ENCODE measurements at places on chromosomes 6 and 20.
A peak's percentile ranks its signal among the peaks of the same experiment; 100 is the strongest.

DNA sequence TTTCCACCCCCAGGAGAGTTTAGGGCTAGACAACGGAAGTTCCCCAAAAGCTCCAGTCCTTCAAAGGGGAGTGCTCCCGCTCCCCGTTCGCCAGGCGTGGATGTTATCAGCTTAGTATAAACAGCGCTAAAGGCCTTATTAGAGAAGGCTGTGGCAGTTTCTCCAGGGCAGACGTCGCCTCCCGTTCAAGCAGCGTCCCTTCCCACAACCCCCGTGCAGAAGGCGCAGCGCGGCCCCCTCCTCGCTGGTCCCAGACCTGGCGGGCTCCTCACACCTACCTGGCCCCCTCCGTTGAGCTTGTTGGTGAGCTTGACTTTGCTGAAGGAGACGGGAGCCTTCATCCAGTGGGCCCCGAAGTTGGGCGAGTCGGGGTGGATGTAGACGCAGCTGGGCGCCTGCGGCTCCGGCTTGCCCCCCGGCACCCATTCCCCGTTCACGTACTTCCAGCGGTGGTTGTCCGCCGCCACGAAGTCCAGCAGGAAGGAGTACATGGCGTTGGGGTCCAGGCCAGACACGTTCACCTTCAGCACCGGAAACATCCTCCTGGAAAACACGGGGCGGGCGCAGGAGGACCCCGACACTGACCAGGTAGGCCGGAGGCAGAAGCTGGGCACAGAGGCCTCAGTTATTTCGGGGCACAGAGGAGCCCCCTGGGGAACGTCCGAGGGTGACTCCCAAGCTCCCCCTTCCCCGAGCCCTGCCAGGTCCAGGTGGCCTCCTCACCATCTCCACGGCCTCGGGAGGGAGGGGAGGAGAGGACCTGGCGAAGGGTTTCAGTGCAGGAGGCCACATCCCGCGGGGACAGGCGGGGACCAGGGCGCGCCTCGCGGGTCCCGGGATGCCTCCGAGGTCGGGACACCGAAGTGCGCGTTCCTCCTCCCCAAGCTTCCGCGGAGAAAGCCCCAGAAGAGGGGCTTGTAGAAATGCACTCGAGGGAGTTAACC lies 1.1 kb downstream of the TBXT start:
- DNase-seq, result no peak

DNA sequence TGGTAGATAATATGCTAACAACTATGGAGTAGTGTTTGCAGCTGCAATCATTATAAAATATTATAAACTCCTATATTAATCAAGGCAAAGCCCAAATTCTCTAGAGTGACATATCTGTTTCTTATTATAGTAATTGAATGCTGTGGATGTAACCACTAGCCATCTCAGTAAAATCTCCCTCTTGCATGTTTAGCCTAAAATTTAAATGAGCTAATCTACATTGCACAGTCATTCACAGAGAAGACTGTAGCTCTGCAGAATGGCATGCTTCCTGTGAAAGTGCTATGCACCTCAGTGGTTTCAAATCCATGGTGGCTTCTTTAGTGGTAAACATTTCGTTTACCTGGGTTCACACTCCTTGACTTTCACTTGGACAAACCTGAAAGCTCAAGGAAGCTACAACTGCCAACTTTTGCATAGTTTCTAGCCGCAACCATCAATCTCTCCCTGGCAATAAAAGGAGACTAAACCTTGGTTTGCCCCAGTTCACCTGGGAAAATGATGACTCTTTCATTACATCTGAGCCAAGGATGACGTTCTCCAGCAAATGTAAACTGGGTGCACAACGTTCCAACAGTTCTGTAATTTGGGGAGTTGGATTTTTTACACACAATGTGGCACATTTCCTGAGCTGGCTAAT lies 47.2 kb downstream of the FILIP1 start:
- no peak for DNase-seq

DNA sequence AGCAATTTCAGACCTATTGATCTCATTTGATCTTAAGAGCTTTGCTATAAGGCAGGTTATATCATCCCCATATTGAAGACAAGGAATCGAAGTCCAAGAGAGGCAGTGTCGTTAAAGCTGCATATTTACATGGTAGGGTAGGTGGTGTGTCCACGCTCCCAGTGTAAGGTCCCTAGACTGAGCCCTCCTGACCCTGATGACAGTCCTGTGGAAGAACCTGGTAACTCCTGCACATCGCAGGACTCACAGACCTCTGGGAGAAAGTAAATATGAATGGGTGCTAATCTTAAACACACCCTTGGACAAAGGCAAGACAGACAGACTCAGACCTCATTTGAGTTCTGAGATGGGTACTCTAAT lies 602 bp upstream of the HLA-DPB1 start:
- no peak for DNase-seq

- DNase-seq, result no peak
These were observed 288.8 kb upstream of the FERMT1 start for GRCh38 chr20:6411651-6412050.

- no peak for DNase-seq
These were observed 973 bp downstream of the CD40 start for GRCh38 chr20:46119028-46119546.

DNA sequence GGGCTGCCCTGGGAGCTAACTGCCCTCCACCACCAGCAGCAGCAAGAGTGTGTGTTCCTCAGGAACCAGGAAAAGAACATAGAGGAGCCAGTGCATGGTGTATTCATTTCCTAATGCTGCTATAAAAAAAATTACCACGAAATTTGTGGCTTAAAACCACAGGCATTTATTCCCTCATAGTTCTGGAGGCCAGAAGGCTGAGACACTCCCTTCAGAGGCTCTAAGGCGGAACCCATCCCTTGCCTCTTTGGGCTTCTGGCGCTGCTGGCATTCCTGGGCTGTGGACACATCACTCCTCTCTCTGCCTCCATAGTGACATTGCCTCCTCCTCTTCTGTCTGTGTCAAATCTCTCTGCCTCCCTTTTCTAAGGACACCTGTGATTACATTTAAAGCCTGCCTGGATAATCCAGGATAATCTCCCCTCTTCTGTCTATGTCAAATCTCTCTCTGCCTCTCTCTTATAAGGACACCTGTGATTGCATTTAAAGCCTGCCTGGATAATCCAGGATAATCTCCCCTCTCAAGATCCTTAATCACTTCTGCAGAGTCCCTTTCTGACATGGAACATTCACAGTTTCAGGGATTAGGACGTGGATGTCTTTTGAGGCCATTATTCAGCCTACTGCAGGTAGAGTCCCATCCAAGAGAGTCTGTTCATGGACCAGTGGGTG lies 54.7 kb downstream of the NDUFAF5 start:
- no peak for DNase-seq

DNA sequence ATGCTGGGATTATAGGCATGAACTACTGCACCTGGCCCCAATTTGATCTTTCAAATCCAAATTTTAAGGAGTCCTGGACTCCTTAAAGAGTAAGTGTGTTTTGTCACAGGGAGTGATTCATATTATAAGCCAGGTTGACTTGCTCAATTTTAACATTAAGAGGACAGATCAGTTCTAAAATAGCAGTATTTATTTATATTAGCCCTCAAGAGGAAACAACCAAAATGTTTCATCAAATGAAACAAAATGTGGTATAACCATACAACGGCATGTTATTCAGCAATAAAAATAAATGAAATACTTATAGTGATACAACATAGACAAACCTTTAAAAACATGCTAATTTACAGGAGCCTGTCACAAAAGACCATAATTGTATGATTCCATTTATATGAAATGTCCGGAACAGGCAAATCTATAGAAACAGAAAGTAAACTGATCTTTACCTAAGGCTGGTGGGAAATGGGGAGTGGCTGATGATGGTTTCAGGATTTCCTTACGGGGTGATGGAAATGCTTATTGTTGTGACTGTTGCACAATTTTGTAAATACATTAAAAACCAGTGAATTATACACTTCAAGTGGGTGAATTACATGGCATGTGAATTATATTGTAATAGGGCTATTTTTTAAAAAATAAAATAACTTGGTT lies 637.4 kb downstream of the MMUT start:
- no peak for DNase-seq

- DNase-seq, result no peak
These were observed 295.2 kb downstream of the PTPRT start for GRCh38 chr20:42894483-42894882.

- peak; percentile 57 for DNase-seq
These were observed 45.3 kb upstream of the ZNF184 start for GRCh38 chr6:27517928-27518787.

DNA sequence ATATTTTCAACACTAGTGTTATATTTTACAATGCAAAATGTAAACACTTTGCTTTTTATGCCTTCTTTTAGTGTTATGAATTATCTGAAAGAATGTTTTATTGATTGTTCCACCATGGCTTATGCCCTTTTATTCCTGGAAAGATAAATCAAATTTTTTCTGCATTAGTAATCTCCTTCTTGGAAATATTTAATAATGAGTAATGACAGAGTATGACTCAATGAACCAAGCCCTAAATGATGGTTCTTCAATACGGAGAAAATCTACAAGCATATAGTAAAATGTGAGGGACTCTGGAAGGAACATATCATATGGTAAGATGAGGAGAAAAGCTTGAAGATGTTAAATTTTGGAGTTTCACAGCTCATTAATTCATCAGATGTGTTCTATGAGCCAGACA lies 929.6 kb downstream of the C6orf118 start:
- no peak for DNase-seq

GRCh38 chr20:51860111-51860882 lies 58.0 kb upstream of the SALL4 start:
- DNase-seq, result no peak

DNA sequence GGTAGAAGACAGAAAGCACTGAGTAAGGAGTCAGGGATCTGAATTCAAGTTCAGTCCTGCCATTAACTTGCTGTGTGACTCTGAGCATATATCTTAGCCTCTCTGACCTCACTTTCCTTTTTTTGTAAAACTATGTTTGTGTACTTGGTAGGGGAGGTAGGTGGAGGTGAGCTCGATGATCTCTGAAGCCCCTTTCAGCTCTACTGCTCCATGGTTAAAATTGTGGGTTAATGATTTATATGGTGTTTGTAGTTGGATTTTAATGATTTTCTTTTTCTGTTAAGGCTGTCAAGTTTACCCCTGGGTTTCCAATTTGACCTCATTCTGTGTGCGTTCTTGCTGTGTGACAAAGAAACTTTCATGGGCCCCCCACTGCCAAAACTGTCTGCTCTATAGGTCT lies 124.1 kb downstream of the CD164 start:
- no peak for DNase-seq

- DNase-seq, result no peak
These were observed 32.2 kb downstream of the MMUT start for GRCh38 chr6:49430866-49431265.

GRCh38 chr20:58077282-58077681 lies 151.2 kb downstream of the ANKRD60 start:
- no peak for DNase-seq
